Activated CD4-positive, CD25-positive, alpha-beta regulatory T cell treated with anti-CD3 and anti-CD28 coated beads, Interleukin-2, amount 50 U/mL, for 16 hours (primary cell): ENCODE measurements at places on chromosomes 5 and 9.

DNA sequence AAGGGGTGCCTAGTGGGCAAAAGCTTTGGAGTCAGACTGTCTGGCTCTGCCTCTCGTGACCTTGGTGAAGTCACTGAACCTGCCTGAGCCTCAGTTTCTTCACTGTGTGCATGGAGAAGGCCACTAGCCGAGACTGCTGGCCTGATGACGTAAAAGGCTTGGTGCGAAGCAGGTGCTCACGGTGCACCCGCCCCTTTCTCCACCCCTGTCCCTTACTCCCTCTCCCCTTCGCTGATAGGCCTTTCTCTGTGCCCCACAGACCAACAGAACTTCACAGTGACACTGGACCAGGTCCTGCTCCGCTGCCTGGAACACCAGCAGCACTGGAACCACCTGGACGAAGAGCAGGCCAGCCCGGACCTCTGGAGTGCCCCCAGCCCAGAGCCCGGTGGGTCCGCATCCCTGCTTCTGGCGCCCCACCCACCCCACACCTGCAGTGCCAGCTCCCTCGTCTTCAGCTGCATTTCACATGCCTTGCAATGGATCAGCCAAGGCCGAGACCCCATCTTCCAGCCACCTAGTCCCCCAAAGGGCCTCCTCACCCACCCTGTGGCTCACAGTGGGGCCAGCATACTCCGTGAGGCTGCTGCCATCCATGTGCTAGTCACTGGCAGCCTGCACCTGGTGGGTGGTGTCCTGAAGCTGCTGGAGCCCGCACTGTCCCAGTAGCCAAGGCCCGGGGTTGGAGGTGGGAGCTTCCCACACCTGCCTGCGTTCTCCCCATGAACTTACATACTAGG, 10.4 kb downstream of the FPGS start:
- DNase-seq, result no peak

GRCh38 chr9:102445181-102445747, 549.9 kb upstream of the CYLC2 start:
- no peak for DNase-seq

DNA sequence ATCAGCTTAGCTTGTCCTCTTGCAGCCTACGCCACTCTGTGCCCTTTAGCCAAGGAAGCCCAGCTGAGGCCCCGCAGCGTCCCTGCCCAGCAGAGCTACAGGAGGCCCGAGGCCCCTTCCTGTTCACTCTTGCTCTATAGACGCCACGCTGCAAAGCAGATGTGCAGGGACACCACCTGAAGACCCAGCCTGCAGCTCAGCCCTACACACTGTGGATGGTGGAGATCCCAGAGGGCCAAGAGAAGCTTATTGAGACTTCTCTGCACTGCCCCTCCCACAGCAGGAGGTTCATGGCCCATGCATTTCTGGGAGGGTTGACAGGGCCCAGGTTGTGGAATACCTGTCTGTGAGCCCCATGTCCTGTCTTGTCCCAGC, 33.6 kb downstream of the IRF1 start:
- no peak for DNase-seq

GRCh38 chr5:109196087-109196822, 213.5 kb downstream of the PJA2 start:
- no peak for DNase-seq

DNA sequence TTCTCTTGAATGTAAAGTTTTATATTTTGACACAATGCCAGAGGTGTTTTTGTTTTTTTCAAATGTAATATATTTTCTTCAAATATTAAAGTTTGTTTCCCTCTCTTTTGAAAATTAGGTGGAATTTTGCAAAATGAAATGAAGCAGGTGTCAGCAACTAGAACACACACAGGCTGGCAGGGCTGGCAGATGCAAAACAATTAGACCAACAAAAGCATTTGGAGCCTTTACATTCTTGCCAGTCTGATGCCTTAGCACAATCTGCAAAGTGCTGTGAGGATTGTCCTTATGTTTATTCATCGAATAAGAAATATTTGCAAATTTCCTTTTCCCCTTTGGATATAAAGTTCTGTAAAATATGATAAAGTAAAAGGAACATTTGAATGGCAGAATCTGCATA, 1063.9 kb downstream of the CDH9 start:
- no peak for DNase-seq

DNA sequence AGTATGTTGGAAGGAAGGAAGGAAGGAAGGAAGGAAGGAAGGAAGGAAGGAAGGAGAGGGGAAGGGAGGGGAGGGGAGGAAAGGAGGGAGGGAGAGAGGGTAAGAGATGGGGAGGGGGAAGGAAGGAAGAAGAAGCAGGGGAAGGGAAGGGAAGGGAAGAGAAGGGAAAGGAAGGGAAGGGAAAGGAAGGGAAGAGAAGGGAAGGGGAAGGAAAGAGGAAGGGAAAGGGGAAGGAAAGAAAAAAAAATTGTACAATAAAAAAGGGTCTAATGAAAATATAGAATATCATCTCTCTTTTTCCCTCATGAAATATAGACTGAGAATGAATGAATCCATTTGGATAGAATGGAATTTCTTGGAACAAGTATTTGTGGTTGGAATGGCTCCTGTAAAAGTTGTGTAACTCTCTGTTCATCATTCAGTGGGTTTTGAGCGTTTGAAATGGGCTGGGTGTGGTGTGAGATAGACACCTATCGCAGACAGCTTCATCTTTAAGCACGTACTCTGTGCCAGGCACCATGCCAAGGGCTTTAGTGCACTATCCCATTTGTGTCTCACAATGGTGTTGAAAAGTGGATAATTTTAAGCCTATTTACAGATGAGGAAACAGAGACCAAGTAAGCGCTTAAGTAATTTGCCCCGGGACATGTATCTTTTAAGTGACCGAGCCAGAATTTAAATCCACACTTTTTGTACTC, 11.6 kb upstream of the PAPPA start:
- no peak for DNase-seq

GRCh38 chr5:67672636-67673035, 476.0 kb upstream of the CD180 start:
- no peak for DNase-seq

- no peak for DNase-seq
Observed at GRCh38 chr5:15623794-15624193, 123.8 kb downstream of the FBXL7 start.

DNA sequence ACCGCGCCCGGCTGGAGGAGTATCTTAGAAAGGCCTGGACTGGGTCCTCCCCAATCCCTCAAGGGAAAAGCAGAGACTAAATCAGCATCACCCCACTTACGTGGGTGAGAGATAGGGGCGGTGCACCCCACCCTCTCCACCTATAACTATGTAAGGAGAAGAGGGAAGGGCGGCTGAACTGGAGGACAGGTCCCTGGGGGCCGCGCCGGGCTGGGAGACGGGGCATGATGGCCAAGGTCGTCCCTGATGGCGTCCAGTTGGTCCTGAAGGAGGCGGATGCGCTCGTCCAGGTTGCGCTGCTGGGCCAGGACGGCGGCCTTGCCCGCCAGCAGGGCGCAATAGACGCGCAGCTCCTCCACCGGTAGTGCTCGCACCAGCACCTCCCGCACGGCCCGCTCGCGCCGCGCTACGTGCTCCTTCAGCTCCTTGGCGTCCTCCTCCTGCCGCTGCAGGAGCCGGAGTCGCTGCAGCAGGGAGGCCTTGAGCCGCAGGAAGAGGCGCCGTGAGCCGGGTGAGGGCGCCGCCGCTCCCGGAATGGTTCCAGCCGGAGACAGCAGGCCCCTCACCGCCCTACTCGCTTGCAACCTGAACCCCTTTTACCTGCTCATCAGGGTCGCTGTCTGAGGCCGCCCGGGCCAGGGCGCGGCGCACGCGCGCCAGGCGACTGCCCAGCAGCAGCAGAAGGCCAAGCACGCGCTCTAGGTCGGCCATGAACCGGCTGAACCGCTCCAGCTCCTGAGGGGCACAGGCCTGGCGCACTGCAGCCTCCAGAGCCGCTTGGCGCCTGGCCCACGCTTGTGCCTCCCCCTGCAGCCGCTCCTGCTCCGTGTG, 7.6 kb downstream of the SHROOM1 start:
- DNase-seq, result no peak

DNA sequence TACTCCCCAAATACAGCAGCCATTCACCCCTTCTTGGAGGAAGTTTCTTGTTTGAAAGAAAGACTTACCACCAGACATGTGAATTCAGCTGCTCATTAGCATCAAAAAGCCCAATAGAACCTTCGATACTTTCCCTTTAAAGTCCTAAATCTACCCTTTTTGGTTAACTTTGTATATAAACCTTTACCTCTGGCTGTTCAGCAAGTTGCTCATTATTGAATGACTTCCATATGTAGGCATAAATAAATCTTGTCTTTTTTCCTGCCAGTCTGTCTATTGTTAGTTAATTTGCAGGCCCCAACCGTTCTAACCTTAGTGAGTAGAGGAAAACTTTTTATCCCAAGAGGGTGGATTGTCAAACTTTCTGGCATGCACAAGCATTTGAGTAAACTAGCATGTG, 27.9 kb upstream of the FBXL17 start:
- DNase-seq, result no peak
